H1 (cell line): ENCODE measurements at places on chromosomes 2 and 18. TPM values are rescaled to one million over a fixed set of nuclear protein-coding genes. Genes with fewer than 3 reads are reported as not detected.

DNA sequence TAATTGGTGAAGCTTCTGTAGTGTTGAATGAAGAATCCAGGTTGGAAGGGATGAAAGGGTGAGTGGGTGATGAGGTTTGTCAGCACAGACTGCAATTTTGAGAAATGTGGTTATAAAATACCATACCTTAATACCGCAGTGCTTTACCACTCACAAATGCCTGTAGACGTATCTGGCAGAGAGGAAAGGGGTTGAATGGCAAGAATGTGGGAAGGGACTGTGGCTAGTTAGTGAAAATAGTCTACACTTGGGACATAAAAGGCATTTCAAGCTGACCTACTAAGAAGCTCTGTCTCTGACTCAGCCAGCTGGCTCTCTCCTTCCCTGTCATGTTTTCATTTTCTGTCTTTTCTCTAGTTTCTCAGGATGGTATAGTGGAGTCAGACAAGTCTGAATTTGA, 25.1 kb downstream of the CDK15 start:
- H3K4me1 ChIP-seq: no peaks in the 10 kb centered on the region
- H3K4me3 ChIP-seq: no peak overlapping the region
- H3K27me3 ChIP-seq: no peaks in the 10 kb centered on the region
- no peaks in the 10 kb centered on the region for H3K36me3 ChIP-seq
- DNase-seq: no peak

The MYO3B gene
- 0.19 and 0.27 TPM in 2 replicates for total RNA-seq

- no peak overlapping the region for H3K27ac ChIP-seq
- H3K27me3 ChIP-seq: no peaks in the 10 kb centered on the region
- H3K4me1 ChIP-seq: no peaks in the 10 kb centered on the region
These were observed 455.9 kb upstream of the HS6ST1 start for GRCh38 chr2:128774320-128775216.

The SERPINB12 gene
- total RNA-seq: not detected in 2 replicates

The FLACC1 gene
- total RNA-seq: 0.58 and 0.80 TPM in 2 replicates
